Adrenal gland (tissue), 19 donors: ENCODE measurements at places on chromosomes 13 and 19. TPM values are rescaled to one million over a fixed set of nuclear protein-coding genes. Genes with fewer than 3 reads are reported as not detected.

DNA sequence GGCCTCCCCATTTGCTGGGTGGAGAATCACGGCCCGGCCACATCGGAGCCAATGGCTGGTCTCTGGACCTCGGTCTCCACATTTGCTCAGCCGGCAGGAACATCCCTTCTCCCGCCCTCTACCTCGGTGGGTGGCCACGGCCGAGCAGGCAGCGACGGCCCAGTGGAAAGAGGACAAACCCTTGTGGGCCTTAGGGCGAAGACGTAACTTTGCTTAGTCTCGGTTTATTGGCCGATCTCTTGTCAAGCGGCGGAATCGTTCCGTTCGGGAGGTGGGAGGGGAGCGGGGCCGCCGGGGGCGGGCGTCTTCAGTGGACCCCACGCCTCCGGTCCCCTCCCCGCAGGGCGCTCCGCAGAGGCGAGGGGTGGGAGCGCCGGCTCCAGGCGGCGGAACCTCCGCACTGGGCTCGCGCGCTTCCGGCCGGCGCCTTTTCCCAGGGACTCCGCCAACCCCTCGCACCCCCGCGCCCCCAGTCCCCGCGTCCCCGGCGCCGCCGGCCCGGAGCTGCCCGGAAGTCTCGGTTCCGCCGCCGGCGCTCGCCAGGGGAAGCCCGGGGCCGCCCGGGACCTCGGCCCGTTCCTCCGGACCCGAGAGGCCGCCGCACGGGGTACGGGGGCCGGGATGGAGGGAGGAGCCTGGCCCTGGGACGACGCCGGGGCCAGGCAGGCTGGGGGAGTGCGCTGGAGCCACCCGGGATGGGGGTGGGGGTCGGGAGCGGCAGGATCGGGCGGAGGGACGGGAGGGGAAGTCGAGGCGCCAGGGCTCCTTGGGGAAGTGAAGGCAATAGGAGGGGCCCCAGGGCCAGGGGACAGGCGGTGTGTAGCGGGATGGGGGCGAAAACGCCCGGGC lies at the start of gene ZNF580:
Gene ZNF580, plus strand, starts transcription at position 426 of the 849 bp plus-strand sequence. CDS start 1,507 bp downstream, outside the sequence.
- DNase-seq = peak; percentile 82

- DNase-seq = no peak
Measured at GRCh38 chr19:42397263-42398166, 7.4 kb upstream of the CNFN start.

GRCh38 chr13:31110617-31111016 lies 51.1 kb downstream of the HSPH1 start:
- no peak for DNase-seq

DNA sequence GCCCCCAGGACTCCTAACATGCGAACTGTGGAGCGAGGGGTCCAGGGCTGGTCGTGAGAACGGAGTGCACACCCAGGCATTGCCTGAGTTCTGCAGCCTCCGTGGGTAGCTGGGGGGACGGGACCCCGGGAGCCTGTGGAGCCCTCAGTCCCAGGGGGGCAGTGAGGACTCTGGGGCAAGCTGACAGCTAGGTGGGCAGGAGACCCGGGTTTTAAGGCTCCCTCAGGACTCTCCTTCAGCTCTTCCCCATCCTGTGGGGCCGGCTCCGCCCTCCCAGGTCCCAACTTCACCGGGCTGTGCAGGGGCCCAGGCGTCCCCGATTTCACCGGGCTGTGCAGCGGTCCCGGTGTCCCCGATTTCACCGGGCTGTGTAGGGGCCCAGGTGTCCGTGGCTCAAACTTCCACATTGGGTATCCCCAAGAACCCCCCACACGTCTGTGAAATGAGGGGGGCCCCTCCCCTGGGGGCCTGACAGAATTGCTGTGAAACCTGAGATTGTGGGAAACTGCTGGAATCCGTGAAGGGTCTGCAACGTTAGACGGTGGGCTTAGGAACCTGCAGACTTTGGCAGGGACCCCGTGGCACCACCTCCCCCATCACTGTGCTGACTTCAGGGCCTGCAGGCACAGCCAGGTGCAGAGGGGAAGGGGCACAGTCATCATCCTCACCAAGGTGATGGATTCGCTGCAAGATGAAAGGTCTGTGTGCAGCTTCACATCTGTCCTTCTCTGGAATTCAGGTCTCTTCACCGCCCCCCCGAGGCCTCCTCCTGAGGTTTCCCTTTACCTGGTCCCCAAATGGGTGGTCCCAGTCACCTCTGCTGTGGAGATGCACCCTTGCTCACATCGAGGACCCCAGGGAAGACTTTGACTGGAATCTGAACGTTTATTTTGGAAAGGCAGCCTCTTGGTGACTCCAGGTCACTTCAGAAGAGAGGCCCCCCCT lies 73.2 kb upstream of the MCF2L start:
- DNase-seq = no peak

DNA sequence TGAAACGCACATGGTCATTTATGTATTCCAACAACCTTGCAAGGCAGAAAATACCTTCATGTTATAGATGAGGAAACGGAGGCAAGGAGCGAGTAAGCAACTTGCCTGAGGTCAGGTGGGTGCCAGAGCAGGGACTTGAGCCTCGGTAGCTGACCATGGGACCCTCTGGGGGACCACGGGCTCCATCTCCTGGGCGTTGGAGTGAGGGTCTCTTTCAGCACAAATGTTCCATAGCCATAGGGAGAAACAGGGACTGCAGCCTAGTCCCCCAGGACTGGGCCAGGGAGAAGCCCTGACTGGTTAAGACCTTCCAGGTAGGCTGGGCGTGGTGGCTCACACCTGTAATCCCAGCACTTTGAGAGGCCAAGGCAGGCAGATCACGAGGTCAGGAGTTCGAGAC lies 38.4 kb upstream of the ADGRE5 start:
- no peak for DNase-seq

- DNase-seq = no peak
Measured at GRCh38 chr13:93853912-93854311, 625.6 kb downstream of the DCT start.

- DNase-seq = no peak
Measured at GRCh38 chr13:112664501-112665203, 25.2 kb upstream of the ATP11A start.

DNA sequence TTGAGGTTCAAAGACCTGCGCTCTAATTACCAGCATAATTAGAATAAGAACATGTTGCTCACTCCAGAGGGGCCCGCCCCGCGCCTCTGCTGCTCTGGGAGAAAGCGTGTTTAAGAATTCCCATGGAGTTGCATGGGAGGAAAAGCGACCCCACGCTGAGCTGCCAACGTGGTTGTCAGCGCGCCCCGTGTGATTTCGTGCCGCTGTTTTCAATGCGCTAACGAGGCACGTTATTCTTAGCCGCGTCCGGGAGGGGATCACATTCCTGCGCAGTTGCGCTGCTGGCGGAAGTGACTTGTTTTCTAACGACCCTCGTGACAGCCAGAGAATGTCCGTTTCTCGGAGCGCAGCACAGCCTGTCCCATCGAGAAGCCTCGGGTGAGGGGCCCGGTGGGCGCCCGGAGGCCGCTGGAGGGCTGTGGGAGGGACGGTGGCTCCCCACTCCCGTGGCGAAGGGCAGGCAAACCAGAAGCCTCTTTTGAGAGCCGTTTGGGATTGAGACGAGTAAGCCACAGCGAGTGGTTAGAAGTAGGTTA lies 173.8 kb upstream of the SOX1 start:
- peak; percentile 30 for DNase-seq

GRCh38 chr13:80973721-80974120 lies 632.8 kb upstream of the SPRY2 start:
- no peak for DNase-seq

GRCh38 chr13:45522571-45522970 lies 57.8 kb downstream of the COG3 start:
- DNase-seq = no peak

DNA sequence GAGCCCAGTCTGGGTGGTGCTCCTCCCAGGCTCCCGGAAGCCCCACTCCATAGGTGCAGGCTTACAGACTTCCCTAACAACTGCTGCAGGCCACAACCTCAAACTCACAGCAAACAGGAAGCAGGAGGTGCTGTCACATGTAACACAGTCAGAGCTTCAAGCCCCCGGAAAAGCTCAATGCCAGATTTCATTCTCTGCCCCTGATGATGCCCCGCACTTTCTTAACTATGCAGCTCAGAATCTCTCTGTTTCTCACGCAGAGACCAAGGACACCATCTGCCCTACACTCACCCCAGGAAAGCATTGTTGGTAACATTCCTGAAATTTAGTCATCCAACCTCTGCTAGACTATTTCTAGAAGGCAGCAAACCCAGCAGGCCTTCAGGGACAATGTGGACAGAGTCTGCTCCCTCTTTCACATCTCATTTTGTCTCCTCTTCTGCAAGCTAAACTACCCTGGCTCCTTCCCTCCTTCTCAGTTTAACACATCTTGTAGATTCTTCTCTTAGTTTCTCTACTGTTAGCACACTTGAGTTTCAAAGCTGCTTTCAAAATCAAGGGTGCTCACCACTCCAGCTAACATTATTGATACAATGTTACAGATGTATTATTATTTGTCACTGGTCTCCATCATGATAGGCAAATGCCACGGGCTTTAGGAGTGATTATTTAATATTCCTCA lies 162.5 kb downstream of the KCTD12 start:
- DNase-seq = peak; percentile 73

GRCh38 chr13:97182111-97182890 lies 39.8 kb upstream of the MBNL2 start:
- DNase-seq = no peak

DNA sequence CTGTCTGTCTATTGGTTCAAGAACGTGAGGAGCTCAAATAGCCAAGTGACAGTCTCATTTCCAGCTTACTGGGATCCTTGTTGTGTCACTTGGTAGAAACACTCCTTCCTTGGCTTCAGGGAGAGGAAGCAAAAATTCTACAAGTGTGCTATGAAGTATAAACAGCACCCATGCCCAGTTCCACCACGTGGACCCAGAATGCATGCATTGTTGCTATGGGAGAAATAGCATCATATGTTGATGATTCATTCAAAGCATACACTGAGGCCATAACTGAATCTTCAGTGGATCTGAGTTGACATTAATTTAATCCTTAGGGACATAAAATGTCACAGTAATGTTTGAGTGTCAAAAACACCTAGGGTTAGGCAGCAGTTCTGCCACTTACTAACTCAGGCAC lies 199.0 kb upstream of the RXFP2 start:
- DNase-seq = no peak

DNA sequence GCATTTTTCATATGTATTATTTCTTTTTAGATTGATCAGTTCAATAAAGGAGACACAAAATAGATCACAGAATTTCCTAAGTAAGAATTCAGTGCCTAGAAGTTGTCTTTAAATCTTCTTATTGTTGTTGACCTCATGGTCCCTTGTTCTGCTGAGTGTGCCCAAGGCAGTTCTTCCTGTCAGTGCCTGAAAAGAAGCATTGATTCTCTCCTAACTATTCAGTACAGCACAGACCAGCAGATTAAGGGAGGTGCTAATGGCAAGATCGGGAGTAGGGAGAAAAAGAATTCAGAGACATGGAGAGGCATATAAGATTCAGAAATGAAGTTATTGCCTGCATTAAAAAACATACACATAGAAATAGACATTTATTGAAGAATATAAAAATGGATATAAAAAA lies 180.5 kb upstream of the PCDH9 start:
- no peak for DNase-seq

- DNase-seq = no peak
Measured at GRCh38 chr19:37551129-37551993, 43.2 kb downstream of the ZNF571 start.

GRCh38 chr19:8511573-8512101 lies 2.3 kb downstream of the ZNF414 start:
- DNase-seq = no peak

- peak; percentile 69 for DNase-seq
Measured at GRCh38 chr13:28622286-28622685, 36.6 kb upstream of the POMP start.

DNA sequence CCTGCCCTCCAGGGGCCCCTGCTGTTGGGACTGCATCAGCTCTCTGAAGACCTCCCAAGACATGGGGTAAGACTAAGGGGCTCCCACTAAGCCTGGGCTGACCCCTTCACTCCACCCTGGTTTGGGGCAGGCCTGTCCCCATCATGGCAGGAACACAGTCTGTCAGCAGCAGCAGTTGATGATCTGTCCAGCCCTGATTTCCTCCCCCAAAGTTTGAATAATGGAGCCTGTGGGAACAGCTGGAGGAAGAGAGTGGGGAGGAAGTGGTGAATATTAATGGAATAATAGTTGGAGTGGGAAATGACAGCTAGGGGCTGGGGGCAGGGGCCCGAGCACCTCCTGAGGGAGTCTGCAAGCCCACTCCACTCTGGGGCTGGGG lies 1.3 kb upstream of the B3GNT8 start:
- DNase-seq = no peak

DNA sequence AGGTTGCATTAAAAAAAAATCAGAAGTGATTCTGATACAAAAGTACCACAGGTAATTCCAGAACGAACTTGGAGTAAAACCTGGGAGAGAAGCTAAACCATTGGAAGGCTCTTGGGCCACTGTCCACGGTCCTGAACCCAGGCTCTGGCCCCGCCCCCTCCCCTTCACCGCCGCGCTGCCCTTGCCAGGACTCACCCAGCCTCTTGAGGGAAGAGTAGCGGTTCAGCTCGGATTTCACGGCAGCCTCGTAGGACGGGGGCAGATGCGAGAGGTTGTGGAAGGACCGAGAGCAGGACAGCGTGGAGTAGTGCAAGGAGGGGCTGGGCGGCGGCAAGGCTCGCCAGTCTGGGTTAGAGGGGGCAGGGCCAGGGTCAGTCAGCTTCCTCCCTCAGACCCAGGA lies 5.7 kb downstream of the SHISA7 start:
- DNase-seq = peak; percentile 63

DNA sequence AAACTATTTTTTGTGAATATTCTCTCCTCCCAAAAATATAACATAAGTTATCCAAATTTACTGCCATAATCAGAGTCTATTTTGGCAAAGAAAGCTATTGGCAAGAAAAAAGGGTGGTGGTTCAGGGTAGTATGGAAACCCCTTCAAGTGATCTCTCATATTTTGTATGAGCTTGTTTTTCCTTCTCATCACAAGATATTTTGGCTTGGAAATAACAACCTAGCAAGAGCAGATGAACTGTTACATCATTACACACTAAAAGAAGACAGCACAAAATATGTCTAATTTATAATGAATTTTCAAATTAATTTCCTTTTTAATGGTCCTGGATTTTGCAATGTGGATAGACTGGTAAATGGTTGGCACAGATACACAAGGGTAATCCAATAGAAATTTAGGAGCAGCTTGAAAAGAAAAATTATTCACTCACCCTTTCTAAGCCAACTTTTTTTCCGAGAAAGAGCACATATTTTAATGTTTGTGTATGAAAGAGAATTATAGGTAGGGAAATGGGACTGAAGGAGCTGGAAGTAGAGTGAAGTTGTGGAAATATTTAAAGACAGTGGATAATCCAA lies 225.1 kb downstream of the EFNB2 start:
- DNase-seq = no peak

SCN1B gene
- 19.0 TPM for total RNA-seq

SLC6A16 gene
- total RNA-seq = 0.17 TPM

ZIC2 gene
- total RNA-seq = not detected

PLK5 gene
- total RNA-seq = not detected
